Fibroblast of gingiva (primary cell): ENCODE measurements at places on chromosomes 3 and 15.

- no peak for DNase-seq
These were observed 54.4 kb downstream of the TPRA1 start for GRCh38 chr3:127535901-127536829.

DNA sequence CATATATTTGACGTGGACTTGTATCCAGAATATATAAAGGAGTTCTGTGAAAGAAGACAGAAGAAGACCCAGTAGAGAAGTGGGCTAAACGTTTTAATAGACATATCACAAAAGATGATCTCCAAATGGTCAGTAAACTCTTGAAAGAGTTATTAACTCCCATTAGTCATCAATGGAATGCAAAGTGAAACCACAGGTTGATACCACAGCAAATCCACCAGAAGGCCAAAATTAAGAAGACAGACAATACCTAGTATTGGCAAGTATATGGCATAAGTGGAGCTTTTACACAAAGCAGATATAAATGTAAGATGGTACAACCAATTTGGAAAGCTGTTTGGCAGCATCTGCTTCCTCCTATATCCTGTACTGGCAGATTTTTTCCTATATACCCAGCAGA lies 6.0 kb downstream of the SPATA16 start:
- DNase-seq, result no peak

DNA sequence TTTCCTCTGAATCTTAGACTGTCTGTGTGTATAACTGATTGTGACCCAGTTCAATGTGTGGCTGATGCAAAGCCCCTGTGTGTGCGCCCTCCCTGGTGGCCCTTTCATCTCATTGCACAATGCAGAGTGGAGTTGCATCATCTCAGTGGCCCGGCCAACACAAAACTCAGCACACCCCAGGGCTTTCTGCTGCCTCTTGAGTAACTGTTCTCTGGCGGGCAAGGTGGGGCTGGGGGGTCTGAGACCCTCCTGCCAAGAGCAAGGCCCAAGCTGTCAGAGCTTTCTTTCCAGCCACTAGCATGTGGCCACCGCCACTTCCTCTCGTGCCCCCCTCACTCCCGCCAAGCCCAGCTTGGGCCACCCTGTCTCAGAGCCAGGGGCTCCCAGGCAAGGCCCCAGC lies 80.7 kb upstream of the ALDH1L1 start:
- DNase-seq, result peak; percentile 90

DNA sequence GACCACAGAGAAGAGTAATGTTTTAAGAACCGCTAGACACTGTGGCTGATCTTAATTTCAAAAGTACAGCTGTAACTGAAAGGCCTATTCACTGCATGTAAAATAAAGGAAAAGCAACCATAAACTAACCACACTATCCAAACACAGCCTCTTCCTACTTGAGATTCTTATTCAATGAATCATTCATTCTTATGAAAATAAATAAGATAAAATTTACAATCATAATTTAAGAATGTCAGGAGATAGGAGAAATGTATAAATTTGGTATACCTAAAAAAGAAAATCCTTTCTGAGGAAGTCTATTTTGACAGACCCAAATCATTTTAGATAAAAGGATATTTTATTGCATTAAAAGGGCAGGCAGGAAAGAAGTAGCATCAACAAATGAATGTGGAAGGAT lies 533.5 kb upstream of the ZNF385D start:
- DNase-seq, result no peak

GRCh38 chr3:45915518-45916231 lies 27.6 kb upstream of the CXCR6 start:
- DNase-seq, result peak; percentile 40

- no peak for DNase-seq
These were observed 128.8 kb upstream of the BFSP2 start for GRCh38 chr3:133271042-133271441.

GRCh38 chr3:155664925-155665695 lies 79.8 kb downstream of the PLCH1 start:
- peak; percentile 94 for DNase-seq

DNA sequence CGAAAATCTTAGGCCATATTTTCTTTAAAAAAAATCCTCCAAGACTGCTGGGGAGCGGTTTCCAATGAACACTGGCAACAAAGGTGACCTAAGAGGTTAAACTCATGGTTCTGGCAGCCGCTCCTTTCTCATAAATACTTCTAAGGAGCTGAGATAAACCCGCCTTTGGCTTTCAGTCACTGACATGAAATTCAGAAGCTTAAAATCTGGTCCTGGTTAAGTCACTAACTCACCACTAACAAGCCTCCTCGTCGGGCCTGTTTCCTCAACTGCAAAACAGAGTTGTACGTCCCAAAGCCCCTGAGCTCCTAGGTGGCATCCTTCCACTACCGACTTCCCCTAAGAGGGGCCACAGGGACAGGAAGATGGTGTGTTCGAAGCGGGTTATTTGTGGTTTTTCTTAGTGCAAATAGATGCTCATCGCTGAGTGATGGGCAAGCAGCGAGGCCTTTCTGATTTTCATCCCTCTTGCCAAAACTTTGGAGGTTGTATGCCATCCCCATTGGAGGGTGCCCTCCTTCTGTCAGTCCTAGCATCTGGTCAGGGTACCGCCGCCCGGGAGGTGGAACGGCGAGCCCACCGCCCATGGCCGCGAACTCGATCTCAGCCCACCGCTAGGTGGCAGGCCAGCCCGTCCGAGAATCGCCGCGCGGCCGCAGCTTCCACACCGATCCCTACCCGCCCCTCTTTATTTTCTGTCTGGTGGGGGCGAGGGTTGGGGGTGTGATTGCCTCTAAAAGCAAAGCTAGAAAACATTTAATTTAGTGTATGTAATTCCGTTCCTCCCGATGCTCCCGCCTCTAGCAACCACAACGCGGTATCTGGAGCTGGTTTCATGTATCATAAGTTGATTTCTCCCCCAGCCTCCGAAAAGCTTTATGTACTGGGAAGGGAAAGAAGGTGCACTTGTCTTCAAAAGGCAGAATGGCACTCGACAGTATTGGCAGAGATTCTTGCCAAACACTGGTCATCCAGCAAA lies 4.6 kb downstream of the BCL6 start:
- DNase-seq, result peak; percentile 87

DNA sequence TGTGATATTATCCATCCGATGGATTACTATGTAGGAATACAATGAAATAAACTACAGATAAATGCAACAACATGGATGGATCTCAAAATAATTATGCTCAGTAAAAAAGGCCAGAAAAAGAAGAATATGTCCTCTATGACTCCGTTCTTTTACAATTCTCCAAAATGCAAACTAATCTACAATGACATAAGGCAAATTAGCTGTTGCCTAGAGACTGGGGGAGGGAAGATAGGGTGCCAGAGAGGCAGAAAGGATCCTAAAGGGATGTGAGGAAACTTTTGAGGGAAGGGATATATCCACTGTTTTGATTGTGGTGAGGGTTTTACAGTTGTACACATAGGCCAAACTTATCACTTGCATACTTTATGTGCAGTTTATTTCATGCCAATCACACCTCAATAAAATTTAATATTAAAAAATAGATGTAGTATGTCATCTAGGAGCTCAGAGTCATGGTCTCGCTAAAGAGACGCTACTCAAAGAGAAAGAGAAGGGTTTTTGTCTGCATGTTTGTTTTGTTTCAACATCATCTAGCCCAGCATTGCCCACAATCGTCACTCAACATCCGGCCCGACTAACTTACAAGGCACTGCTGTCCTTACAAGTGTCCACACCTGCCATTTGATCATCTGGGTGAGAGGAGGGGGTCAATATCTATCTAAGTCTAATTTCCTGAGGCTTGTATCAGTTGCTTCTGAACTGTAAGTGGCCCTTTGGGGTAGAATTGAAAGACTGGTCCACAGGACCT lies 29.5 kb downstream of the HES1 start:
- no peak for DNase-seq

DNA sequence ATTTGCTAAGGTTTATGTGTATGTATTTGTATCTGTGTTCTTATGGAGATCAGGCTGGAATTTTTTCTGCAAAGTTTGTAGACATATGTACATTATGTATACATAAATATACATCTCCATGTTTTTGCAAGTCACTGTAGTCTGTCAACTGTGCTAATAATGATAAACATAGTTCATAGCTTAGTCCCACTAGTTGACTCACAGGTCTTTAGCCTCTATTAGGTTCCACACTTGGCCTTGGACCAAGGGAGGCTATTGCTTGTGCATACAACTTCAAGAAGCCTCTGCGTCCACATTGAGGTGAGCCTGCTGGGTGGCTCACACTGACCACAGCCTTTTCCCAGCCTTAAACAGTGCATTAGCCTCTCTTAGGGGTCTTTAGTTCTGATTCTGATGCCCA lies 243.8 kb upstream of the PEX5L start:
- DNase-seq, result peak; percentile 22

DNA sequence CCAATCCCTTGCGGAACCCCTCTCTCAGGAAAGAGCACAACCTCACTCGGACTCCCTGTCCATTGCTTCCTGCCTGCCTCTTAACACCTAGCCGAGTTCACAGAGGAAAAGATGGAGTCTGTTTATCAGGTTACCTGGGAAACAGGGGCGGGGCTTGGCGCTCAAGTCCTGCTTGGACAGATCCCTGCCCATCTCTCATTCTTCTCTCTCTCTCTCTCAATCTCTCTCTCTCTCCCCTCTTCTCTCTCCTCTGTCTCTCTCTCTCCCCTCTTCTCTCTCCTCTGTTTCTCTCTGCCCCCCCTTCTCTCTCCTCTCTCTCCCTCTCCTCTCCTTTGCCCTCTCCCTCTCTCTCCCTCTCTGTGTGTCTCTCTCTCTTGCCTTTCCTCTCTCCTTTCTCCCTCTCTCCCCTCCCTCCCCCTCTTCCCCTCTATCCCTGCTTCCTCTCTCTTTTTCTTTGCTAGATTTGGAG lies at the start of gene EFHB:
EFHB (minus strand) TSS at position 120 of the 469 bp plus-strand sequence. CDS start 199 bp downstream, outside the sequence.
- DNase-seq, result no peak

DNA sequence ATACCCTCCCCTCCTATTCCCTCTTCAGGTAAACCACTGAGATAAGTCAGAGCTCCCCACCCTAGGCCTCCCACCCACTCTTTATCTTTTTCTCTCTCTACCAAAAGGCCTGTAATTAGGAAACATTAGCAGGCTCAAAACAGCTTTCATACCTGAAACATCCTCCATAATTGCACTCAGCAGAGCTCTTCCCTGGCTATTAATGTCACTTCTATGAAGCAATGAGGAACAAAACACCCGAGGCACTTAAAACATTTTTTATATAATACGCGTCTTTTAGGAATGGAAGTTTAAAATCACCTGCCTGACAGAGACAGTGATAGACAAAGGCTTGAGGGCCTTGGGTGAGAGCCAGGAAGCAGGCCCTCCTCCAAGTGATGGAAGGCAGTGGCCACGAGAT lies 138.9 kb downstream of the EPHB1 start:
- no peak for DNase-seq

- DNase-seq, result no peak
These were observed 45.4 kb downstream of the HEG1 start for GRCh38 chr3:125010393-125010792.

- DNase-seq, result no peak
These were observed 211.9 kb downstream of the TPRG1 start for GRCh38 chr3:189383630-189384029.

GRCh38 chr15:74373056-74373650 lies 5.7 kb upstream of the CYP11A1 start:
- DNase-seq, result no peak

DNA sequence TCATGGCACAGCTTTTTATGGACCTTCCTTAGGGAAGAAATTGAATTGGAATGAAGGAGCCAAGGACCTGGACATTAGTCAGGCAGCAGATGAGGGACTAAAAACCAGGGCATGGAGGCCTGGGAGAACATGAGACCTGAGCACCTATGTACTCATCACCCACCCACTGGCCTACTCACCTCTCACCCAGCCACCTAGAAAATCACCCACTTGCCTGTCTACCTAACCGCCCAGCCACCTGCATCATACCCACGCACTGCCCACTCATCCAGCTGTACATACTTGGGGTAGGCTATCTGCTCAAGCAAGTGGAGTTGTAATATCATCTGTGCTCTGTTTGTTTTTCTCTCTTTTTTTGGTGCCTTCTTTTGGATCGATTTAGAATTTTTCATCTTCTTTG lies 65.3 kb upstream of the SLCO2A1 start:
- no peak for DNase-seq

DNA sequence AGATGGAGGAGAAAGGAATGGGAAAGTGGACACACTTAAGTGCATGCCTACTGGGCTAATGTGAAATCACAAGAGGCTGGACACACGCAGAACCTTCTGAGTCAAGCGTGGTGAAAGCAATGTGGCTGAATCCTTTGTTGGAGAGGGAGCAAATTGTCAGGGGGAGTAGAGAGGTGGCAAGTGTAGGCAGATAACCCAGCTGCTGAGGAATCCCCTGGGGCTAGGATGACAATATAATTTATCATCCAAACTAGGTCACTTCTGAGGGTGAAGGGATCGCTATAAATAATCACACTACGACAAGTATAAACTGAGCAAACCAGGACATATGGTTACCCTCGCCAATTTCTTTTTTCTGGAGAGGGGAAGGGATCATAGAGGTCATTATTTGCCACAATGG lies 28.7 kb downstream of the TAMM41 start:
- no peak for DNase-seq

DNA sequence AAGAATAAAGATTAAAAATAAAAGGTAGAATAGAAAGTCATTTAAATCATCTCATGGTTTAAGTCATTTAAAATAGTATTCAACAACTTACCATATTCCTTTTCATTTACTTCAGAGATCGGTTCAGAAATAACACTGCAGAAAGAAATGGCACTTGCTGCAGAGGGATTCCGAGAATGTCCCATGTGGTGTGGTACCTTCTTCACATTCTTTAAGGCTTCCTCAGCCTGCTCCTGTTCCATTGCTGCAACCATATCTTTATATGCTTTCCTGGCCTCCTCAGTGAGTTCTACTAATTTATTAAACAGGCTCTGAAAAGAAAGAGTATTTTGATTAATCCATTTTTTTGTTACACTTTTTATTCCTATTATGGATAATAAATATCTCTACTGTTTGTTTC lies 32.6 kb upstream of the SHC4 start:
- DNase-seq, result no peak

DNA sequence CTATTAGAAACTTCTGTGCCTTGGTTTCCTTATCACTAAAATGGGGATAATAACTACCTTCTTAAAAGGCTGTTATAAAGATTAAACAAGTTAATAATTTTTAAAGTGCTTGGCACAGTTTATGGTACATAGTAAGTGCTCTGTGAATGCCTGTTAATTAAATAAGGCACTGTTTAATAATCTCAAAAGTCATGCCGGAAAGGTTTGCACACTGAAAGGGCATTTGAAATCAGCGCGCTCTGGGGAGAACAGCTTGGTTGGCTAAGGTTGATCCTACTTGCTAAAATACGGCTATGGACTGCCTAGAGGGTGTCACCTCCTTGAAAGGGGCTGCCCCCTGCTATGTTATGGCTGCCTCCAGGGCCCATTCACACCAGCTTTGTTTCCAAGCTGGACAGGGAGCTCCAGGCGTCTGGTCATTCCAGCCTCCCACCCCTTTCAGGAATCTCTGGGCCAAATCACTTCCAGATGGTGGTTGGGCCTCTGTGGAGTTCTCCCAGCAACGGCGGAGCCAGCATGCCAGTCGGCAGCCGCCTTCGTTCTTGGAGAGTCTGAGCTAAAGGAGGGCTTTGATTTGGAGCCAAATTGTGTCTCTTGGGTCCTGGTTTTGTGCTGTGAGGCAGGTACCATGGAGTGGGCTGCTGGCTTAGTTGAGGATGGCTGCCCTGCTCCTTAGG lies 5.9 kb downstream of the FLNB start:
- peak; percentile 96 for DNase-seq

- no peak for DNase-seq
These were observed 278.0 kb downstream of the UBE2E2 start for GRCh38 chr3:23481011-23481615.

GRCh38 chr3:49460956-49461355 lies 9.1 kb upstream of the DAG1 start:
- no peak for DNase-seq
